ENCODE measurements at places on chromosomes 12 and 14.
A peak's percentile ranks its signal among the peaks of the same experiment; 100 is the strongest.

- DNase-seq: no peak
These were observed 52.4 kb downstream of the EMP1 start for GRCh38 chr12:13248964-13249363.

GRCh38 chr12:88778064-88778463 is 197.8 kb upstream of the KITLG start:
- DNase-seq: no peak

GRCh38 chr14:97021571-97022168 is 224.5 kb downstream of the VRK1 start:
- DNase-seq: no peak

GRCh38 chr14:79337761-79338160 is 873.5 kb downstream of the DIO2 start:
- DNase-seq: no peak

DNA sequence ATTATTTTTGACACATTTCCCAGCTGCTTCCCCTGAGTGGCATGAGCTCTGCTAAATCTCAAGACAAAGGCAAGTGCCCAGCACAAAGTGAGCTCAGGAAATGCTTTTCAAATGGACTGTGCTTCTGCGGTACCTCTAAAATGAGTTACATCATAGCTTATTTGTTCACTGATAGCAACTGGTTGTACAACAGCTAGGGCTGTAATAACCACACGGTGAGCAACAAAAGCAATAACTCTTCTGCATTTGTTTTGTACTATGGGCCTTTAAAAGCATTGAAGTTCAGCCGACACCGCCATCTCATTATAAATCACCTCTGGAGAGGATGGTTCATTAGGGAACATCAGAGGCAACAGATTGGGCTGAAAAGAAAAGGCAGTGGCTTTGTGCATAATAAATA is 475.0 kb downstream of the GLT1D1 start:
- DNase-seq: no peak

GRCh38 chr14:75941030-75941429 is 40.8 kb downstream of the TGFB3 start:
- no peak for DNase-seq

GRCh38 chr12:18045446-18045992 is 44.5 kb downstream of the RERGL start:
- DNase-seq: no peak

DNA sequence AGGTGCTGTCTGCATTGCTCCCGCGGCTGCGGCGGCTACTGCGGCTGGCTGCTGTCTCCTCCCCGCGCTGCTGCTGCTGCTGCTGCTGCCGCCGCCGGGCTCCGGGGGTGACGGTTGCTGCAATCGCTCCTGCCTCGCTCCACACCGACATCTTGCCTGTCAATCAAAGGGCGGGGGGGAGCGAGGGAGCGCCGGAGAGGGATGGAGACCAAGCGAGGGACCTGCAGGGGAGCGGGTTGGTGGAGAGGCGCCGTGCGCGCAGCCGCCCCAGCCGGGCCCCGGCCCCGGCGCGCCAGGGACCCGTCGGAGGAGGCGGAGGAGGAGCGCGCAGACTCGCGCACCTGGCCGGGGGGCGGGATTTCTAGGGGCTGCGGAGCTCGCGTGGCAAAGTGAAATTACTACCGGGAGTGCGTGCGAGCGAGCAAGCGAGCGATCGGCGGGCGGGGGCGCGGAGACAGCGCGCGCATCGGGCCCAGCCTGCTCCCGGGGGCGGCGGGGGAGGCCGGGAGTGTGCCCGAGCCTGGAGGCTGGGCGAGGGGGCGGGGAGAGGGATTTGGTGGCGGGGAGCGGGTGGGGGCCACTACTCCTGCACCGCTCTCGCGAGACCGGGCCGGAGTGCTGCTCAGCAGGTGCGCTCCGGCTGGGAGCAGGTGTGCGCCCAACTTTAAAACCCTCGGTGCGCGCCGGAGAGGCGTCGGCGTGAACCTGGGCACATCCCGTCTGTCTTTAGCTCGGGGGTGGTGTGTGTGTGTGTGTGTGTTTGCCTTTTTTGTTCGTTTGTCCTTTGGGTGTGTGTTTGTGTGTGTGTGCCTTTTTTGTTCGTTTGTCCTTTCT is at the start of gene KSR2:
KSR2 (minus strand) TSS at position 165 of the 834 bp plus-strand sequence. CDS start 735 bp downstream, outside the sequence.
- no peak for DNase-seq

DNA sequence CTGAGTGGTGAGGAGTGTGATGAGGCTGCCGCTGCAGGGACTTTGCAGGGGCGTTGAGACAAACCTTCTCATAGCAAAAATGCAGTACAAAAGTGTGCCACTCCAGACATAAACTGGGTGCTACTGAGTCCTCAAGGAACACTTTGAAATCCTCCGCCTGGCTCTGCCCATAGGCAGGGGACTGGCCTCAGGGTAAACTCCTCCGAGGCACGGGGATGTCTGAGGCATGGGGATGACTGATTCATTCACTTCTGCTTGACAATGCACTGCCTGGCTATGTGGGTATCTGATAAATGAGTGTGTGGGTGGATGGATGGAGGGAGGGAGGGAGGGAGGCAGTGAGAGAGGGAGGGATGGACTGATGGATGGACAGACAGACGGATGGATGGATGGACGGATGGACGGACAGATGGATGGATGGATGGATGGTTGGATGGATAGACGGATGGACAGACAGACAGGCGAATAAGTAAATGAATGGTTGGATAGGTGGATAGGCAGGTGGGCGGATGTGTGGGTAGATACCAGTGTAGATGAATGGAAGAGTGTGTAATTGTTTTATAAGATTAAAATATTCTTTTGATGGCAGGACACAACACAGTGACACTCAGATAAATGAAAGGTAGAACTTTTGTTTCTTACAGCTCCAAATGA is 2.1 kb upstream of the BDKRB2 start:
- DNase-seq: no peak

DNA sequence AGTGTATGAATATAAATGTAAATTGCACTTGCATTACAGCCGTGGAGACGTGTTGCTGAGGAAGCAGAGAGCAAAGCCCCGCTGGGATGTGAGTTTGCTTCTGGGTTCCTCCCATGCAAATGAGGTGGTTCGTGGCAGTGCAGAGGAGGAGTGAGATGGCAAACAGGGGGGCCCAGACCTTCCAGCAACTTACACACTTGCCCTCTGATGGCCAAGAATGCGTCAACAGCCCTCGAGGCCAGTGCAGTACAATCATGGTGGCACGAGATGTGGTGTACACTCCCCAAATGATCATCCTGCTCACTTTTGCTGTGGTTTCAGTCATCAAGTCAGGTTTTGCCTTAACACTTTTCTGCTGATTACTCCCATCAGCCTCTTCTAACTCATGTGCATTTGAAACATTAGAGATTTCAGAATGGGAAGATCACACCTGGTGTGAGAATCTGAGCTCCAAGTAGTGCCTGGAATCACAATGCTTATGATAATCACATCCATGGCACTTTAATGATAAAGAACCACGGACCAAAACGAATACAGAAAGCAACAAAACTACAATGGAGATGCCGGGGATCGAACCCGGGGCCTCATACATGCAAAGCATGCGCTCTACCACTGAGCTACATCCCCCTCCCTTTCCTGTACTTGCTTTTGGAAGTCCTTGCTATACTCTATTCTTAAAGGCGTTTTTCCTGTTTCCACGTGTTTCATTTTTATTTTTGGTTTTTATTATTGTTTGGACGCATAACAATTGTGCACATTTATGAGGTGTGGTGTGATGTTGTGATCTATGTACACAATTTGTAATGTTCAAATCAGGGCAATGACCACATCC is 7.0 kb upstream of the UBC start:
- no peak for DNase-seq

DNA sequence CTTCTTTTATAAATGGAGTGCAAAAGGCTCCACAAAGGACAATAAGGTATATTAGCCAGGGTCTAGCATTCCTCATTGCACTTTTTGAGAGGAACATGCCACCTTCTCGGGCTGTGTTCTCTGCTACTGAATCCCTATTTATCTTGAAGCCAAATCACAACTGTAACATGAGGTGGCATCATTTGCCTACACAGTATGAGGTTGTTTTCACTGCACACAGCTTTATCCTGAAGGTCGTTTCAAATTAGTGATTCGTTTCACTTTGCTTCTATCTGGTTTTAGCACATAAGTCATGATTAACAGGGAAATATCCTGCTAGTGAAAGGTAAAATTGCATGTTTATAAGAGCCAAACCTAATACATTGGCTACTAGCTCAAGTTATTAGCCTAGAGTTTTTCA is 153.8 kb downstream of the SLC35F4 start:
- DNase-seq: no peak

DNA sequence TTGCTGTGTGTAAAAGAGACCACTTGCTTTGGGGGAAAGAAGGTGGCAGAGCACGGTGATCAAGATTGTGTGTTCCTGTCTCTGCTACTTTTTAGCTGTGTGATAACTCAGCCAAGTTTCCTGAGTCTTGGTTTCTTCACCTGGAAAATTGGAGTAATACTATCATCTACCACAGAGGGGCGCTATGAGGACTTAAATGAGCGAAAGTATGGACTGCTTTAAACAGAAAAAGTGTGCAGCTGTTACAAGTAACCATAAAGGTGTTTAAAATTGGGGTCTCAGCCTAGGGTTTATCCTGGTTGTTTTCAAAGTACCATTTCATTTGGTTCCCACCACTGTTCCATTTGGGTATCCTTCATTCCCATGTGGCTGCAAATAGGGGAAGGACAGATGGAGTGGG is 65.9 kb upstream of the WSCD2 start:
- no peak for DNase-seq

DNA sequence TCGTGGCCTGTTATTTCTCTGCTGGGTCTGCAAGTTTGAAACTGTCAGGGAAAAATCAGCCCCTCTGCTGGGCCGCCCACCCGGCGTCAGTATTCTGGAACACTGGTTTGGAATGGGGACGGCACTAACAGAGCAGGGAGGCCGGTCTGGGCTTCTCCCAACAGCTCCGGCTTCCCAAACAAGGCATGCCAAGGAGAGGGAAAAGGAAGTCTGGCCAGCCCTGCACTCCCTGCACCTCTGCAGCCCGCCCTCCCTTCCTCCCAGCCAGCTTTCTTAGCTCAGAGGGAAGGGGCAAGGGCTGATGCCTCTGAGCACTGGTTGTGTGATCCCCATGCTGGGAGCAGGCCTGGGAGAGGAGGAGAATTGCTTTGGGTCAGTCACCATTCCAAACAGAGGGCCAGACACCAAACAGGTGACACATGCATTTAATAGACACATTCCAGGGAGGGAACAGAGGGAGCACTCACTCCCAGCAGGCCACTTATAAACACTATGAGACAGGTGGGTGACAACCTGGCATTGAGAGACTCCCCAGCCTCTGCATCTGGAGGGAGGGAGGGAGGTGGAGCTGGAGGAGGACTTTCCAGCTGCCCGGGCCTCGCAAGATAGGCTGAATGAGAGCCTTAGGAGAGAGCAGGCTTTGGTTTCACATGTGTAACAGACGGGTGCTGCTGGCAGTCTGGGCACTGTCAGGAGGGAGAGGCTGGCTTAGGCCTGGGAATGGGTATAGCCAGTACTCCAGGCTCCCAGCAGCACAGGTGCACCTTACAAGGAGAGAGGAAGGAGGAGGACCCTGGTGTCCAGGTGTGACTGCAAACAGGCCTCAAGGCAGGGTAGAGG is 10.3 kb downstream of the KRT75 start:
- no peak for DNase-seq

DNA sequence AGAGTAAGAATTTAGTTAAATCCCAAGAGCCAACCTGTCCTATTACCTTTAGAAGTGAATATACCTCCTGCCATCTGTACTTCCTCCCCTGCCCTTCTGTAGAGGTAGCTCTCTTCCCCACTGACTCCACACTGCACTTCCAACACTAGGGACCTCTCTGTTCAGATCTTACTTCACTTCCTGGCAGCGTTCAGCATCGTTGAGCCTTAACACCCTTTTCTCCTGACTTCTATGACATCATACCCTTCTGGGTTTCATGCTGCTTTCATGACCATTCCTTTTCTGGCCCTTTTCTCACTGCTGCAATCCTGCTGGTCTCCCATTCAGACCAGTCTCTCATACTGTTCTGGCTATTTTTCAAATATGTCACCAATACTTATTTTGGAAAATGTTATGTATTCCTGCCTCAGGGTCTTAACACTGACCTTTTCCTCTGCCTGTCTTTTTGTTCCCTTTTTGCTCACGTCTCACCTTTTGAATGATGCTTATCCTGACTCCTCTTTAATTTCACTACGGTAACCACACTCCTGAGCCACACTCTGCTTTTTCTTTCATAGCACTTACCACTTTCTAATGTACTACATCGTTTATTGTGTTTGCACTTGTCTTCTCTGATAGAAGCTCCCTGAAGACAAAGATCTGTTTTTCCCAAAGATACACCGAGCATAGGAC is 67.6 kb downstream of the PLEKHA5 start:
- DNase-seq: no peak

DNA sequence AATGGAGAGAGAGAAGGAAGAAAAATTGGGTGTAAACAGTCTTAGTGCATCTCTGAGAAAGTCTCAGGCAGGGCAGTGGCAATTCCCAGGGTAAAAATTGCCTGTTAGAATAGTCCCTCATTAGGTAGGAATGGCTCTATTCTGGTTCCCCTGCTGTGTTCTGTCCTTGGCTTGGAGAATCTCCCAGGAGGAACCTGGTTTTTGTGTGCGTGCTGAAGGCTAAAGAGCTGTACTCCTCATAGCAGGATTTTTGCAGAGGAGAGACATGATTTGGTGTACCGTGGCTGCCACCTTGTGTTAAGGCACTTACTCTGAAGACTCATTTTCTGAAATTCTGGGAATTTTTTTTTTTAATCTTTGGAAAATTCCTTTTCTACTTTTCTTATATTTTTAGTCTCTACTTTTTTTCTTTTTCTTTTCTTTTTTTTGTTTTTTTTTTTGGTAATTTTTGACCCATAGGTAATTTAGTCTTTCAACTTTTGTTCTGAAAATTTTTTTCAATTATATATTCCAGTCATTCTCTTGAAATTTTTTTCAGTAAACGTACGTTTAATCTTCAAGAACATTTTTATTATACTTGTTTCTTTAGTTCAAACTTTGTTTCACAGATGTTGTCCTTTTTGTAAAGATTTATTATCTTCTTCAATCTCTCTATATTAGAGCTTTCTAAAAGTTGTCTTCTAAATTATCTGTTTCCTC is 63.8 kb downstream of the FBXO33 start:
- DNase-seq: peak; percentile 52

DNA sequence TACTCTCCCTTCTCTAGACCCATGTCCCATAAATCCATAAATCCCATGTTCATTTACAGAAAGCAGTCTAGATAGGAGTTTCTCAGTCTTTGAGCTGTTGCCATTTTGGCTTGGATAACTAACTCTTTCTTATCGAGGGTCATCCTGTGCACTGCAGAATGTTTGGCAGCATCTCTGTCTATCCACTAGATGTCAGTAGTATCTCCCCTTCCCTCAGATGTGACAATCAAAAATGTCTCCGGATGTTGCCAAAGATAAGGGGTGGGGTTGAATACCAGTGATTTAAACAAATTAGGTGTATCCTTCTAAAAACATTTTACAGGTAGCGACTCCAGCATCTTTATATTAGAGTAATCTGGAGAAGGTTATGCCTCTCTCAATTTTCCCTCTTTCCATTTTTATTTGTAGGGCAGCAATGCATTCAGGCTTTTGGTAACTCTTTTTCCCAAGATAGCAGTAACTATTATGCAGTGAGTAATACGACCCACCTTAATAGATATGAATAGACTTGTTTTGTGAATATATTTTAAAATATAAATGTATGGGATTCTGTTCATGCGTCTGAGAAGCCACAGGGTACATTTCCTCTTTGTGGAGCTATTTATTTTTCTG is 100.7 kb downstream of the LRRK2 start:
- DNase-seq: no peak

Data from AG09319 (cell line).